Stimulated activated CD8-positive, alpha-beta memory T cell treated with anti-CD3 and anti-CD28 coated beads, Interleukin-4, amount 100 ng/mL, for 48 hours (primary cell): ENCODE measurements at places on chromosomes 2 and 18.

- DNase-seq, result no peak
Measured at GRCh38 chr18:41871229-41872000, 83.6 kb upstream of the PIK3C3 start.

DNA sequence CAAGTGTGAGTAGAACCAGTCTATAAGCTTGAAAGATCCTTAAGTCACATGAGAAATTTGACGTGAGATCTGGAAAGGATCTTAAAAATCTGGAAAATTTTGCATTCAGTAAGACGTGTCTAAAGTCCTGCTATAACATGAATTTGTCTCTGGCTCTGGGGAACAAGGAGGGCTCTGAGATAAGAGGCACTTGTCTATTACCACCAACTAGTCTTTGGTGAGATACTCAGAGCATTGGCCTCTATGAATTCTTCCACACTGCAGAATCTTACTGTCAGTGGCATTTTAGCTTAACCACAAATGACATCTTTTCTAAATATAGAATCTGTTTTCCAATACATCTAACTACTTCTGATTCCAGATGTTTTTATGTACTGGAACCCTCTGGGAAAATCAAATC is 1504.5 kb downstream of the DPP10 start:
- no peak for DNase-seq

DNA sequence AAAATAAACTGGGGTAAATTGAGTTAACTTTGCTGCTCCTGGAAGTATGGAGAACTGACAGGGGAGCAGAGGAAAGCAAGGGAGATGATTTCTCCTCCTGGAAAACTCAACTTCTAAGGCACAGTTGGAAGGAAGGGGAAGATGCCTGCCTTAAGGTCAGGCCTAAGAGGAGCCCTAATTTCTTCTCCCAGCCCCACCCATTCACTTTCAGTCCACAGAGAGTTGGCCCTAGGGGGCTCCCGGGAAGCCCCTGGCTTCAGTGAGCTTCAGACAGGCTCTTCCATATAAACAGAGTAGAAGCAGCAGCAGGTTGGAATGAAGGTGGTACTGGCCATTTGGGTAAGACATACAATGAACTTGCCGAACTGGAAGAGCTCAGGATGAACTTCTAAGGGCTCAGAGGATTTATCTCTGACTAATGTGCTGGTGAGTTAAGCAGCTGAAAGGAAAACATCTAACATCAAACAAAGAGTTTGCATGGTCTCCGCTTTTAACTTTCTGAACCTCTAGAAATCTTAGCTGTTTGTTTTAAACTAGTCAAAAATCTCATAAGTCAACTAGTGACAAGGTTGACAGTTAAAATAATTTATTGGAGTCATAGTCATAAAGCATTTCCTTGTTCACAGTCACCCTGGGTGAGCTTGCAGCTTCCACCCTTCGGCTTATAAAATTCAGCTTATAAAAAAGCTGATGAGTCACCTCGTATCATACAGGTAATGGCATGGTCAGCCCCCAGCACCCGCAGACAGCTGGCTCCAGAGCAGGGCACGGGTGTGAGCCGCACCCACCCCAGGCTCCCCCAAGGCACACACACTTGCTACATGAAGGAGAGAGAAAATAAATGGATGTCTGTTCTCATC is 9.8 kb downstream of the MALL start:
- DNase-seq, result no peak

GRCh38 chr2:216522892-216523502 is 24.4 kb downstream of the RPL37A start:
- no peak for DNase-seq

GRCh38 chr18:63440219-63440618 is 17.9 kb upstream of the VPS4B start:
- no peak for DNase-seq

- DNase-seq, result no peak
Measured at GRCh38 chr2:127118467-127118866, 11.5 kb upstream of the BIN1 start.

GRCh38 chr2:111702119-111702803 is 181.7 kb downstream of the ANAPC1 start:
- DNase-seq, result peak; percentile 77

DNA sequence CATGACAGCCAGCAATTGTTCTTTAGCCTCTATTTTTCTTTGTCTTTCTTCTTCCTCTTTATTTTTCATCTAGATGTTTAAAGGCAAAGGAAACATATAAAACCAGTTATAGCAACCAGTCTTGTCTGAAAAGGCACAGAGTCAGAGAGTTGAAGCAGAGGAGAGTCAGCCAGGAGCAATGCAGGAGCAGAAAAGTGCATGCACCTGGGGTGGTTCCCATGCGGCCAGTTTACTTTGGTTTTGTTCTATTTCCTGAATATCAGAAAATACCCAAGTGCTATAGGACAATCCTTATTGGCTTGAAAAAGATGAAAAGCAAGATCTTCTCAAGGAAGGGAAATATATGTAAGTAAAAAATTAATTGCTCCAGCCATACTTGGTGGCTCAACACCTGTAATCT is 44.9 kb downstream of the CFAP210 start:
- DNase-seq, result no peak

- DNase-seq, result no peak
Measured at GRCh38 chr18:8142131-8142711, 467.0 kb upstream of the RAB12 start.
